ENCODE measurements at places on chromosomes 1 and 21.

- H3K36me3 ChIP-seq, result no peaks in the 10 kb centered on the region
- H3K27me3 ChIP-seq, result no peaks in the 10 kb centered on the region
Measured at GRCh38 chr21:26275801-26276200, 105.2 kb upstream of the APP start.

DNA sequence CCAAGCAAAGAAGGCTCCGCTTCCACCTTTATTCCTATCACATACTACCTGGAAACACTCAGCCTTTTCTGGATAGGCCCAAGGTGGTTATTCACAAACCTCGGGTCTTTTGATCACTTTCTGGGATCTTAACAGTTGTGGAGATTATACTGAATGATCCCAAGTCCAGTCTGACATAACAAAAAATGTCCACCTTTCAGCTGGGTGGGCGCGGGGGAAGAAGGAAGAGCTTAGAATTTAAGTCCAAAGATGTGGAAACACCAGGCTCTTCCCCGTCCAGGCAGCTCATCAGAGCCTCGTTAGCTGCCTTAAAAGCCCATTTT, 338 bp upstream of the C1orf53 start:
- H3K27me3 ChIP-seq, result peaks cover 37% of the 10 kb centered on the region
- peaks cover 15% of the 10 kb centered on the region for H3K4me1 ChIP-seq
- peak overlapping the region; percentile 75 for H3K4me3 ChIP-seq
- H3K36me3 ChIP-seq, result no peaks in the 10 kb centered on the region
- no peak for DNase-seq
- peak overlapping the region; percentile 89 for H3K27ac ChIP-seq

DNA sequence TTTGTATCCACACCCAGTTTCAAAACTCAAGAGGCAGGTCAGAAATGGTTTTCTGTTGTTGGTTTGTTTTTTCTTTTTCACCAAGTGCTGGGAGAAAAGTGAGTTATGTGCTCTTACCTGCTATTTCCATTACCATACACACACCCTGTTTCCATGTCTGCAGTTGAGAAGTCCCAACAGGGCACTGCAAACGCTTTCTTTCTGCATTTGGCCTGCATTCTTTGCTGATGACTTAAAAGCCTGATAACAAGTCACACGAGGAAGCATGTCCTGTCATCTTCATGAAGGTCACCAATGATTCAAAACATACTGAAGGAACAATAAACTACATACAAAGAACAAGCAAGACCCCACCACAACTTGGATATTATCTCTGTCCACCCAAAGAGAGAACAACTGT, 24.8 kb upstream of the KCNE1 start:
- no peaks in the 10 kb centered on the region for H3K27me3 ChIP-seq
- no peaks in the 10 kb centered on the region for H3K36me3 ChIP-seq
- H3K4me1 ChIP-seq, result peaks cover 29% of the 10 kb centered on the region
- peak overlapping the region; percentile 44 for H3K27ac ChIP-seq
- DNase-seq, result no peak

- peaks cover 9% of the 10 kb centered on the region for H3K4me1 ChIP-seq
- no peak overlapping the region for H3K27ac ChIP-seq
- H3K4me3 ChIP-seq, result no peak overlapping the region
- H3K36me3 ChIP-seq, result peaks cover 34% of the 10 kb centered on the region
- H3K27me3 ChIP-seq, result peaks cover 20% of the 10 kb centered on the region
- peak; percentile 50 for DNase-seq
Measured at GRCh38 chr1:17405898-17406759, 33.3 kb downstream of the RCC2 start.

DNA sequence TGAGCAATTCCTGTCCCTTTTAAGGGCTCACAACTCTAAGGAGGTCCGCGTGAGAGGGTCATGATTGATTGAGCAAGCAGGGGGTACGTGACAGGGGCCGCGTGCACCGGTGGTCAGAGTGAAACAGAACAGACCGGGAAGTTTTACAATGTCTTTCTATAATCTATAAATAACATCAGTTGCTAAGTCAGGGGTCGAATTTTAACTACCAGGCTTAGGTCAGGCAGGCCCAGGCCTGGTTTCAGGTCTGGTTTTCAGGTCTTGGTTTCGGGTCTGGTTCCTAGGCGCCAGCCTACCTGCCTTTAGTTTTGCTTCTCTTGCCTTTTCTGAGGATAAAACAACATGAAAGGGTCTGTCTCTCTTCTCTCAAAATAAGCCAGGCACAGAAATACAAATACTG, 476.0 kb upstream of the CAMK1G start:
- H3K27ac ChIP-seq, result no peak overlapping the region
- DNase-seq, result no peak
- no peaks in the 10 kb centered on the region for H3K36me3 ChIP-seq
- no peak overlapping the region for H3K4me3 ChIP-seq
- no peaks in the 10 kb centered on the region for H3K27me3 ChIP-seq

DNA sequence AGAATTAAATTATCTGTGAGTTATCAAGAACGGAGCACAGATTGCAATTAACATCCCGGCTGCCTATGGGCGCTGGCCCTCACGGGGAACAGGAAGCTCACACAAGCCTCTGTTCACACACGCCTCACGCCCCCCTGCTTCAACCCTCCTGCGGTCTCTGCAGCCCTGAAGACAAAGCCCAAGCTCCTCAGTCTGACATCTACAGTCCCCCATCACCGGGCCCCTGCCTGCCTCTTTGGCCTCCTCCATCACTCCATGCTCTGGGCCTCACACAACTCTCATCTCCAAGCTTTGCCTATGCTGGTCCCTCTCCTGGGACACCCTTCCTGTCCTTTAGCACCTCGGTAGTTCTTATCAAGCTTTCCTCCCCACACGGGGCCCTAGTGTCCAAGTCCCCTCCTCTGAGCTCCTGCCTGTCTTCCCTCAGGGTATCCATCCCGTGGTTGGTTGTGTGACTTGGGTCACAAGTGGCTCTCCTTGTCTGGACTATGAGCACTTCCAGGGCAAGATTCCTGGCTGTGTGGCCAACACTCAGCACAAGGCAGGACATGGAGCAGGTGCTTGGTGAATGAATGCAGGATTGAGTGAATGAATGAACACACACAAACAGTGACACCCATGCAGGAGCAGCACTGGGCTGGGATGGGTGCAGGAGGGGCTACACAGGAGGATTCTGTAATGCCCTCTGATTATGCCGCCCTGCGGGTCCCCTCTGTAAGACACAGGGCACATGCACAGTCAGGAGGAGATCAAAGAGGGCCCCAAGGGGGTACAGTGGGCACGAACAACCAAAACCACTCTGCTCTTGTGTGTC, 116.1 kb downstream of the DMRTB1 start:
- no peak overlapping the region for H3K27ac ChIP-seq
- H3K36me3 ChIP-seq, result no peaks in the 10 kb centered on the region
- no peaks in the 10 kb centered on the region for H3K4me1 ChIP-seq
- H3K4me3 ChIP-seq, result no peak overlapping the region

DNA sequence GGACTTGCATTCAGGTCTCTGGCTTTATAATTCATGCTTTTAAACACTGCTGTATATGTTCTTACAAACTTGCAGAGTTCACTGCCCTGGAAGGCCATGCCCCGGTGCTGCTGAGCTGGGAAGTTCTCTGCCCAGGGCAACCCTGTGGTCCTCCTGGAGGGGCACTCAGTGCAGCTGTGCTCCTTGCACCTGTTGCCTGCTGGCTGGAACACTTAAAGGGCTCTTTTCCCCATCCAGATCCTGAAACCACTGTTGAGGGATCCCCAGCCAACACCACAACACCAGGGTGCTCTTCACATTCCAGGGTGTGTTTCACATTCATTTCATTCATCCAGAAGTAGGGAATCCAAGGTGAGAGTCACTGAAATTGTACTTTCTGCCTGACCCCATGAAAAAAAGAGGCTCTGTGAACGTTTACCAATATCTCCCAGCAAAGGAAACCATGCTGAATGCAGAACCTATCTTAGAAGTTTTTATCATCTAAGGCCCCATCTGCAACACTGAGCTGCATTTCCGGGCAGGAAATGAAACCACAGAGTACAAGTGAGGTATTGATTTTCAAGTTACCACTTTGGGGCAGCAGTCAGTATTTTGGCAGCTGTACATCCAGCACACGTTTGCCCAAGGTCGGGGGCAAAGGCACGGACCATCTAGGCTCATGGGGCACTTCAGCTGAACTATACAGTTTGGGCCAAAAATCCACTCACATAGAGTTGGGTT, 16.4 kb upstream of the KIAA0040 start:
- H3K4me3 ChIP-seq, result no peak overlapping the region
- H3K27ac ChIP-seq, result no peak overlapping the region
- DNase-seq, result no peak
- H3K36me3 ChIP-seq, result no peaks in the 10 kb centered on the region
- no peaks in the 10 kb centered on the region for H3K27me3 ChIP-seq
- H3K4me1 ChIP-seq, result peaks cover 6% of the 10 kb centered on the region

DNA sequence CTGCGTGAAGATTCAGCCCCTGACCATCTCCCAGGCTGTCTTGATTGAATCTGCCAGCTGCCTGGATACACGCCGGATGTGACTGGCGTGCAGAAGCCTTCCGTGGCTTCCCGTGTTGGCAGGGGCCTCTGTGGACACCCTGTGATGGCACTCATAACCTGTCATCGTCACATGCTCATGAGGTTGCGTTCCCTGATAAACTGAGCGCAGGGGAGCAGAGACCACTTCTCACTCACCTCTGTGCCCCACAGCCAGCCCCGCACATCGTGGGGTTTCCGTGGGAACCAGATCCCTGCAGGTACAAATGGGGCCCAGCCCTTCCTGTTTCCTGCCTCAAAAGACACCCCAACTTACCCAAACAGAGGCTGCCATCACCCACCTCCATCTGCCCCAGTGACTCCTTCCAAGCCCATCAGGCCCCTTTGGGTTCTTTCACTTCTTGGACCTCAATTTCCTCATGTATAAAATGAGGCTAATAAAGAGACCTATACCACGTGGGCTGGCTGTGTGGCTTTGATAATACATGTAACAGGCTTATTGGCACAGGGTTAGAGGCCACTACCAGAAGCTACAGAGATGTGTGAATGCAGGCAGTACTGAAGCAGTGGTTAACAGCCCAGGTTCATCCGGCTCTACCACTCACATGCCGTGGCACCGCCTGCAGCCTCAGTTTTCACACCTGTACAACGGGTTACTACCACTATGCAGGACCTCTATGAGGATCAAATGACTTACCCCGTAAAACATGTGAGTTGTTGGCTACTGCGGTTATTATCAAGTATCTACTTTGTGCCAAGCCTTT, 23.6 kb downstream of the HTR6 start:
- H3K4me1 ChIP-seq, result peaks cover 15% of the 10 kb centered on the region
- H3K4me3 ChIP-seq, result no peak overlapping the region
- H3K27ac ChIP-seq, result no peak overlapping the region
- H3K27me3 ChIP-seq, result no peaks in the 10 kb centered on the region
- DNase-seq, result no peak

DNA sequence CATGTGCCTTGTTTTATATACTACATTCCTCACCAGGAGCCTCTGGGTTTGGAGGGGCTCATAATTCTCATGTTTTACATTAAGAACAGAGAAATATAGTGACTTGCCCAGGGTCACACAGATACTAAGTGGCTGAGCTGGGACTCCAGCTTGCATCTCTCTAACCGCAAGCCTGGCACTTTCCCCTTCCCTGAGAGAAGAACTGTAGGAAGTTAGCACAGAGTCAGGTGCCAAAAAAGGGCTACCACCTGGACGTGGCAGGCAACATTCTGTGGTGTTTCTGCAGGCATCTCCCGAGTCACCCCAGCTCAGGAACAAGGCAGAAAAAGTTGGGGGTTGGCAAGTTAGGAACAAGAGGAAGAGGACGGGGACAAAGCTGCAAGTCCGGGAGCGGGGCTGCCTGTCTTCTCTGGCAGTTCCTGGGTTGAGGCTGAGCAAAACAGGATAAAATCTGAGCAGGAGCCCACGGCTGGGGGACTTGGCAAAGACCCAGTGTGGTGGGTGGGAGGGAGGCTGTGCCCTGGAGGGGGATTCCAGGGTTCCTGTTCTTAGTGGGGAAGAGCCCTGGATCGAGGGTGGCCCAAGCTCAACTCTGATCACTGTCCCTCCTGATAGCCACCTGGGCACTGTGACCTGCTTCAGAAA, 9.8 kb downstream of the PLA2G5 start:
- peak overlapping the region; percentile 64 for H3K27ac ChIP-seq
- no peak overlapping the region for H3K4me3 ChIP-seq
- H3K27me3 ChIP-seq, result no peaks in the 10 kb centered on the region
- peaks cover 85% of the 10 kb centered on the region for H3K4me1 ChIP-seq

- no peak overlapping the region for H3K4me3 ChIP-seq
- peaks cover 40% of the 10 kb centered on the region for H3K27me3 ChIP-seq
- peak; percentile 52 for DNase-seq
- H3K27ac ChIP-seq, result peak overlapping the region; percentile 38
Measured at GRCh38 chr1:177256153-177257075, 85.7 kb downstream of the BRINP2 start.

GRCh38 chr1:34701326-34702060, 53.4 kb upstream of the GJB5 start:
- H3K4me3 ChIP-seq, result no peak overlapping the region
- DNase-seq, result no peak
- peaks cover 65% of the 10 kb centered on the region for H3K27me3 ChIP-seq
- H3K4me1 ChIP-seq, result peaks cover 9% of the 10 kb centered on the region
- no peak overlapping the region for H3K27ac ChIP-seq
- no peaks in the 10 kb centered on the region for H3K36me3 ChIP-seq

DNA sequence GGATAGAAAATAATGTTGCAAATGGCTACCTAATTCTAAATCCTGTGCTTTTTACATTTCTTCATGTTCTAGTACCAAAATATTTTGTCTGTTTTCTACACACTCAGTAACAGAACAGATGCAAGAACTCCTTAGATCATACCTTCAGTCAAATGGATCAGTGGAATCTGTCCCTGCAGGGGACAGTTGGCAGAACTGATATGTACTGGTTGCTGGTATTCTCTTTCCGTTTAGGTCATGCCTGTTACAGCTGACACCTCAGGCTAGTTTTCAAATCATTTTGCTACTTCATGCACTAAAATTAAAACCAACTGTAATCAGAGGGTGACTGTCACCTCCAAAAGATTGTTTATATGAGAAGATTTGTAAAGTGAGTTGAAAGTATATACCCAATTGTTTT, 109.2 kb downstream of the TNNI3K start:
- H3K27ac ChIP-seq, result peak overlapping the region; percentile 70
- H3K4me1 ChIP-seq, result peaks cover 56% of the 10 kb centered on the region
- DNase-seq, result no peak

DNA sequence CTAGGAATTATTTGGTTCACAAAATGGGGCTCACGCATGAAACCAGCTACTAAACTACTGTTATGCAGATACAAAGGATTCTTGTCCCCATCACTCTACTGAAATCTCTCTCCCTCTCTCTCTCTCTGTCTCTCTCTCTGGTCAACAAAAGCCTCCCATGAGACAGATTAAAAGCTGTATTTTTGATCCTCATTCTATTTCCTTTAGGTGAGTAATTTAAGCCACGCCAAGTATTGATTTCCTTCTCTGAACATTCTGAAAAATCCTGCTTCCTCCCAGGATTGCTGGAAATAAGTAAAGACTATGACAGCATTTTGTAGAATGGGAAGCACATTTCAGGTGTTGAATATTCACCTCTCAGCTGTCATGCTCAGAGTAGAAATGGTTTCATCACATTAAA, 43.7 kb downstream of the PRDX6 start:
- no peaks in the 10 kb centered on the region for H3K27me3 ChIP-seq
- H3K4me3 ChIP-seq, result no peak overlapping the region
- H3K36me3 ChIP-seq, result no peaks in the 10 kb centered on the region
- DNase-seq, result no peak

DNA sequence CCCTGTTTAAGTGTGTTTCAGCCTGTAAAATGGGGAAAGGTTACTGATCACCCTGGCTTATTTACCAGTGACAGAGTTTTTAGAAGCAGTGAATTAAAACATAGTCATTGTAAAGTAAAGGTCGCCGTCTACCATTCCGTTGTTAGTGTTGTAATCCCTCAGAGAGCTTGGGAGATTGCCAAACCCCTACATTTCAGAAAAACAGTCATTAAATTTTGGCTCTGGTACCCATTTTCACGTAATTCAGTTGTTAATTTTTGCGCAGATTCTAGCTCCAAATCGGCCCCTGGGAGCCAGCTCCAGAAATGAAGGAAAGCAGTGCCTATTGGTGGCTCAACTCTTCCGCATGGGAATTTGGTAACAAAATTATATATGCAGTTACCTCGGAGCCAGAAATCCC, 127.7 kb upstream of the AJAP1 start:
- no peak overlapping the region for H3K4me3 ChIP-seq
- no peak for DNase-seq
- H3K27ac ChIP-seq, result no peak overlapping the region
- no peaks in the 10 kb centered on the region for H3K36me3 ChIP-seq
